Keratinocyte (primary cell): ENCODE measurements at places on chromosomes 7 and 10.

- DNase-seq: no peak
Observed at GRCh38 chr10:123134915-123135414, 805 bp upstream of the HMX3 start.

DNA sequence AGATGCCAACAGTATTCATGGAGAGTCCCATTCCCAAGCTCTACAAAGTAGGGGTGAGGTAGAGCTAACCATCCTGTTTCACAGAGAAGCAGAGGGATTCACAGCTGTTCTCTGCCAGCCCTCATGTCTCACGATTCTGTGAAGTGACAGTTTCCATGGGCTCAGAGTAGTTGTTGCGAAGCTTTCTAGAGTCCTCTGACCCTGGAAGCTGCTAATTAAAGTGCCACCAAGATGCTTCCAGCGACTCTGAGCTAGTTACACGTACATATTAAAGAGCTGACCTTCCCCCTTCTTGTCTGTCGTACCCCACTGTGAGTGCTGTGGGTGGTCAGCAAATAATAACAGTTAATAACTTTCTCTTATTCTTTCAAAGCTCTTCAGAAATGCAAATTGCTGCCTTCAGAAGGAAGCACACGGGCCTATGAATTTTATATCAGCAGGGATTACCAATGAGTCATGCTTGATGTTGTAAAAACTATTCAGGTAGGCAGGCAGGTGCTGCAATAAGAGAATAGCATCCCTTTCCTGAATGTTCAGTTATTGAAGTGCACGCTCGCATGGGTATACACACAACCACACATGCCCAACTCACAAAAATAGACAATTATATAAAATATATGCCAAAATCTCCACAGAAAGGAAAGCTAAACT, 34.1 kb downstream of the DNAJB9 start:
- DNase-seq: no peak

DNA sequence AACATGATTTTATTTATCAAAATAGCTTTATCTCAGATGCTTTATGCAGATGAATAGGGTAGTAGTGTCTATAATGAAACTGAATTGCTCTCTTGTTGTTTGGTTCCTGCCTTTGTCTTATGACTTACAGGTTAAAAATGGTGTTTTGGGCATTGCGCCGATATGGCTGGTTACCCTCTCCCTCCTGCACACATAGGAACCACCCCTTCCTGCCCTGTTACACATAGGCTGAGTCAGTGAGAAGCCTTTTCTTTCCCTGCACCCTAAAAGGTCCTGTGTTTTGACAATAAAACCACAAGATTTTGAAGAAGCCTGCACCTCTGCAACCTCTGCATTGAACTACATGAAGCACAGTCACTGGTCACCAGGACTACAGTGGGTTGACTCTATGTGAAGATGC, 655.8 kb upstream of the ANKRD30A start:
- no peak for DNase-seq

DNA sequence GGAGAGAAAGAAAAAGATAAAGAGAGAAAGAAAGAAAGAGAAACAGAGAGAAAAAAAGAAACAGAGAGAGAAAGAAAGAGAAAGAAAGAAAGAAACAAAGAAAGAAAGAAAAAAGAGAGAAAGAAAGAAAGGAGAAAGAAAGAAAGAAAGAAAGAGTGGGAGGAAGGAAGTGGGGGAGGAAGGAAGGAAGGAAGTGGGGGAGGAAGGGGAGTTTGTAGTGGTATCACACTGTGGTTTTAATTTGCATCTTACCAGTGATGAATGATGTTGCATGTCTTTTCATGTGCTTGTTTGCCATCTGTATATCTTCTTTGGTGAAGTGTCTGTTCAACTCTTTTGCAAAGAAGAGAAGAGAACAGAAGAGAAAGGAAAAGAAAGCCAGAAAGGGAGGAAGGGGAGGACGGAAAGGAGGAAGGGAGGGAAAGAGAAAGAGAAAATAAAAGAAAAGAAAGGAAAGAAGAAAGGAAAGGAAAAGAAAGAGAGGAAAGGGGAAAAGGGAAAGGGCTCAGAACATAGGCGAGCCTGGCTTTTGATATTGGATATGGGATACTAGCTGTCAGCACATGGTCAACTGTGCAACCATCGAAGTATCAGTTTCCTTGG, 79.2 kb upstream of the FRMD4A start:
- no peak for DNase-seq

DNA sequence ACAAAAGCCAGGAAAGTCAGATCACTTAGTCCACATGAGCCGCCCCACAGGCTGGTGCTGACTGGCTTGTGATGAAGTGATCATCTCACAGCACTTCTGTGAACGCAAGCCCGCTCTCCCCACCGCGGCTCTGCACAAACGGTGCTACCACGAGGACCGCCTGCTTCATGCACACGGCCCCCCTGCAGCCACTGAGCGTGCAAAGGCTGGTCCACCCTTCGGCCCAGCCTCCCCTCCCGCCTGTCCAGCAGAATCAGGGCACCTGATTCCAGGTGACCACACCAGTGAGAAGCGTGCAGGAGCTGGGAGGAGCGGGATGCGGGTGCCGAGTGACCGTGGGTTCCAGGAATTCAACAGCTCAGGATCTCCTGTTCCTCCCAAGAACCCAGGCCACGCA, 32.2 kb downstream of the MAD1L1 start:
- no peak for DNase-seq

- DNase-seq: no peak
Observed at GRCh38 chr10:44880090-44880715, 30.9 kb upstream of the TMEM72 start.

- DNase-seq: no peak
Observed at GRCh38 chr7:27936047-27936767, 196.2 kb downstream of the TAX1BP1 start.

DNA sequence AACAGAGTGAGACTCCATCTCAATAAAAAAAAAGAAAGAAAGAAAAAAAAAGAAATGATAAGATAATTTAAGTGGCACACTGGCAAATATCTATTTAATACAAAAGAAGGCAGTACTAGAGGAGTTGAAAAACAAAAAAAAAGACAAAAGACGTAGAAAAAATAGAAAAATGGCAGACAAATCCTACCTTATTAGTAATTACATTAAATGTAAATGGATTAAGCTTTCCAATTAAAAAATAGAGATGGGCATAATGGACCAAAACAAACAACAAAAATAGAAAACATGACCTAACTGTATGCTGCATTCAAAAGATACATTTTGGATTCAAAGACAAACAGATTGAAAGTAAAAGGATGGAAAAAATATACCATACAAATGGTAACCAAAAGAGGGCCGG, 5.3 kb upstream of the PARP12 start:
- DNase-seq: no peak

DNA sequence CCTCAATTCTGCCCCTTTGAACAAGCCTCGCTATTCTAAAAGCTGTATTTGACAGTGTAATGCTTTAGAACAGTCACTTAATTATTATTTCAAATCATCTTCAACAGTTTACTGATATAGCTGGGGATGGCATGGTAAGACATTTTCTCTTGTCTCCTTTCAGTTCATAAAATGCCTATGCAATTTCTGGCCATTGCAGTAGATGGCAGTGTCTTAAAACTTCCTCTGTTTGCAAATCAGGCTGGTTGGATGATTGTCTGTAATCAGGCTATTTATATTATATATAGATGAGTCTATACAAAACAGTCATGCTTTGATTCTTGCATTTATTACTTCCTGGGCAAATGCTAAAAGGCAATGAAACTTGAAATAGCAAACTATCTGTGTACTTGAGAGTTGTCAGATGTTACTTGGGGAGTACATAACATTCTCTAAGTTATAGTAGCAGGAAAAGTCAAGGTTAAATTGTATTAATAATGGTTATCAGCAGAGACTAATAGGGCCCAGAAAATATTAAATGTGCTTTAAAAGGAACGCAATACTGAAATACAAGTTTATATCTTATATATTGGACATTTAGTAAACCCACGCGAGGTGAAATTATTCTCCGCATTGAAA, 55.5 kb upstream of the LHFPL3 start:
- DNase-seq: no peak

GRCh38 chr10:92868557-92868956, 20.2 kb downstream of the EXOC6 start:
- DNase-seq: no peak

DNA sequence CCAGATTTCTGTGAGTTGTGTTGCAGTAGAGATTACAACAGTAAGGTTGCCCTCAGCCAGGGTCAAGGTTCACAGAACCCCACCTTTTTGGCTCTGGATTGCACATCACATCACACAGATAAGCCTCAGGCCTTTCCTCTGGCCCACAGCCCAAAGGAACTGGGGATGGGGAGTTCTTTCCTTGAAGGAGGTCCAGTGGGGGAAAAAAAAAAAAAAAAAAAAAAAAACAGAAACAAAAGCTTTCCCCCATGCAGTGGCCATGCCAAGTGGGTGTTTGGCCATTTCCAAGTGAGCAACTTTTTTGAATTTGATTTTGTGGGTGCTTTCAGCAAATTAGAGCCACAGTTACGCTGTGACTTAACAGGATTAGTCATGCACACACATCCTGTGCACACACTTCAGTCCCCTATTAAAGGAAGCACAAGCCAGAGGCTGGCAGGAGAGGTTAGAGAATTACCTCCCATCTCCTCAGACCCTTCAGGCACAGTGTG, 79.3 kb upstream of the NANOS1 start:
- no peak for DNase-seq

DNA sequence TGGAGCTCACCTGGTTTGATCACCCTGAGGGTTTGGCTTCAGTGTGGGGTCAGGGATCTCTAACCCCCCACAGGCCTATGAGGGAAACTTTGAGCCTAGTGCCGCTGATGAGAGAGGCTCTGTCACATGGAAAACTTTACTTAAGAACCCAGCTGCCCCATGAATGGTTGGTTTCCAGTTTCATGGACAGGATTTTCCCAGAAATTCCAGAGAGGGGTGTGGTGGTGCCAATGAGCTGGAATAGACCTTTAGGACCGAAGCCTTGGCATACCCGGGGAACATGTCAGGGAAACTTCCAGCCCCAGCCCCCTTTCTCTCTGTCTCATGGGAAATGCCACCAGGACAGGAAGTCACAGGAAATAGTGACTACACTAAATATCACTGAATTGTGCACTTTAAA, 36.9 kb downstream of the AKR1B1 start:
- no peak for DNase-seq

DNA sequence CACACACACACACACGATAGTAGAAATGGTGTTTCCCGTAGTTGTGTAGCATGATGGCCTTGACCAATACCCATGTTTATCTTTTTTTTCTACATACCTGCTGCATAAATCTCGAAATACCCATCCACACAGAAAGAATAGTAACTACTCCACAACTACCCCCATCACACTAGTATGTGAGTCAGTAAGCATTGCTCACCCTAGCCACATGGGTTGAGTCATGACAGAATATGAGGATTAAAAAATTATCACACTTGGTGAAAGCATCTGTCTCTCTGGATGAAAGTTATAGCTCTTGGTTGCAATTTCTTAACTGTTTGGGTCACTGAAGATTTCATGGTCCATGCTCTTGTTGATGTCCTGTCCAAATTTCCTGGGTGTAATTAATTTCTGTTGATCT, 103.4 kb upstream of the MDFIC start:
- DNase-seq: peak; percentile 61

GRCh38 chr7:35694161-35694783, 663 bp downstream of the HERPUD2 start:
- DNase-seq: no peak

GRCh38 chr7:82559193-82559805, 115.7 kb upstream of the CACNA2D1 start:
- no peak for DNase-seq

GRCh38 chr7:45087301-45088145, 1.2 kb downstream of the NACAD start:
- no peak for DNase-seq

DNA sequence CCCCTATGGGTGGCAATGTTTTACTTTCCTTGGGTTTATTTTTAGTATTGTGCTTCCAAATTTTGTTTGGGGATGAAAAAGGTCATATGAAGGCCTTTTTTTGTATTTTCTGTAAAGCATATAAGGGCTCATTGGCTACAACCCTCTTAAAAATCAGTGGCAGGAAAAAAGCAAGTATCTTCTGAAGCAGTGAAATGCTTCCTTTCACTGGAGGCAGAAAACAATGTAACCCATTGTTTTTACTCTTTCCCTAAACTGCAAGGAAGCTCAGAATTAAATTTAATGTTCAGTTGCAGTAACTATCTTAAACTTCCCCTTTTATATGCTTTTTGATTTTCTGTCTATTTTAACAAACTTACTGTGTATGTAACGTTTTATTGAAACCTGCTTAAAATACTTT, 148.7 kb upstream of the LYZL1 start:
- DNase-seq: no peak

DNA sequence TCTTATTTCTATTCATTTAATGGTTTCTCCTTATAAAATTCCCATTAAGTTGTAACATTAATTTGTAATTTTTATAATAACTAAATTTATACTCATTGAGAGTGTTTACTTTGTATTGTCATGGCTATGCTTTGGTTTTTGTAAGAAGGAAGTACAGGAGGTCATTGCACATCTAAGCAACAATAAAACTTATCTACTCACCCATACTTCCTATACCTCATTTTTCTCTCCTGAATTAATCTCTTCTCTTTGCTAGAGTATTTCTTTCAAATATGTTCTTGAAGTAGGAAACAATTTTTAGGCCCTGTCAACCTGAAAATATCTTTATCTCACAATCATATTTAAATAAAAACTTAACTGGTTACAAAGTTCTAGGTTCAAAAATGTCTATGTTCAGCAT, 95.4 kb upstream of the WDR11 start:
- DNase-seq: no peak

DNA sequence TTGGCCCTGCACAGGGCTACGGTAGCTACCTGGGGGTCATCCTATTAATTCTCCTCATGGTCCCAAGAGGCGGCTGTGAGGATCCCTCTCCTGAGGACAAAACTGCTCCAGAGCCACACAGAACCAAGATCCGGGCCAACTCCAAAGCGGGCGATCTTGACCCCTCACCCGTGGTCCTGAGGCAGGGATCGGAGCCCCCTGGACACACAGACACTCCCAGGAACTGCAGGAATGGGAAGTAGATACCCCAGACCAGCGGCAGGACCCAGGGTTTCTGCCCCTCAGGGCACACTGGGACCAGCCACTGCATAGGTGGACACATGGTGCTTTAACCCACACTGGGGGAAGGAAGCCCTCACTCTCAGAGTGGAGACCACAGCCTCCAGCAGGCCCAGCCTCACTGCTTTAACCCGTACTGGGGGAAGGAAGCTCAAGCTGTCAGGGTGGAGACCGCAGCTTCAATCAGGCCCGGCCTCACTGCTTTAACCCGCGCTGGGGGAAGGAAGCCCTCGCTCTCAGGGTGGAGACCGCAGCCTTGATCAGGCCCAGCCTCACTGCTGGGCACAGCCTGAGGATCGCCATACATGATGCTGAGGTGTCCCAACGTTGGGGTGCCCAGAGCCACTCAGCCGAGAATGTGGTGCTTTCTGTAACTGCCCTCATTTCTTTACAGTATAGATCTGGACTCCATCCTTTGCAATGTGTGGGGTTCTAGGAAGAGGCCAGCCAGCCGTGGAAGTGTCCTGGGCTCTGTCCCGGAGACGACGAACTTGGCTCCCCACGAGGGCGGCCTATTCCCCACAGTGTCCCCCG, 60.1 kb downstream of the DIP2C start:
- no peak for DNase-seq

DNA sequence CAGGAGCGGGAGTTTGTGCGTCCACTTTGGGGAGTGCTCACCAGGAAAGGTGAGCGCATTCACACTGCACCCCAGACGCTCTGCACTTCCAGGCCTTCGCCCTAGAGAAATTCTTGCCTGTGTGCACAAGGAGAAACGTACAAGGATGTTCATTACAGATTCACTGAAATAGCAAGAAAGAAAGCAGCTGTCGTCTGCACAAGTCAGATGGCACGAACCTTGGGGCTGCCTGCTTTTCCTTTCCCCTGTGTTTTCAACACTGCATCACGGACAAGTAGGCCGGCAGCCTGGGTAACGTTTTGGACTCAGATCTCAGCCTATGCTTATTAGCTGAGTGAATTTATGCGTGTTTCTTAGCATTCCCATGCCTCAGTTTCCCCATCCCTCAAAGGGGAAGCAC, 546.8 kb upstream of the FOXK1 start:
- no peak for DNase-seq
